ENCODE measurements at places on chromosomes 13 and 19.

- DNase-seq: no peak
These were observed 18.0 kb downstream of the VAV1 start for GRCh38 chr19:6790194-6791128.

DNA sequence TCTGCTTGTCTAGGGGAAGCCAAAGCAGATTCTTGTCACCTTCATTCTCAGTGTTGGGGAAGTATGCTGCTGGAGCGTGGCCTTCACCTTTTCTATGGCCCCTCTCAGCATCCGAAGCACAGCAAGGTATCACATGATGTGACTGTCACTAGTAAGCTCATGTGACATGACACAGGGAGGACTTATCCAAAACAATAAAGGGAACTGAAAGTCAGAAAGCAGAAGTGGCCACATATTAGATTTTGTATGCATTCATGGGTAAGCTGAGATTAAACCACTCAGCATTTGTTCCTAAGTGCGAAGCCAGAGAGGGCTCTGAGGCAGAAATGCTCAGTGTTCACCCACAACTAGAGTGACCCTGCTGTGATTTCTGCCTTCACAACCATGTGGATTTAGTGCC is 72.8 kb upstream of the PCDH8 start:
- DNase-seq: no peak

GRCh38 chr13:93289842-93290241 is 63.2 kb downstream of the GPC6 start:
- no peak for DNase-seq

- peak; percentile 64 for DNase-seq
These were observed 34.9 kb downstream of the PAK4 start for GRCh38 chr19:39160523-39160861.

- peak; percentile 77 for DNase-seq
These were observed 6.5 kb downstream of the NKPD1 start for GRCh38 chr19:45154064-45154827.

GRCh38 chr13:101817898-101818297 is 365.4 kb downstream of the ITGBL1 start:
- no peak for DNase-seq

- no peak for DNase-seq
These were observed 59.3 kb downstream of the PEPD start for GRCh38 chr19:33462112-33462791.

DNA sequence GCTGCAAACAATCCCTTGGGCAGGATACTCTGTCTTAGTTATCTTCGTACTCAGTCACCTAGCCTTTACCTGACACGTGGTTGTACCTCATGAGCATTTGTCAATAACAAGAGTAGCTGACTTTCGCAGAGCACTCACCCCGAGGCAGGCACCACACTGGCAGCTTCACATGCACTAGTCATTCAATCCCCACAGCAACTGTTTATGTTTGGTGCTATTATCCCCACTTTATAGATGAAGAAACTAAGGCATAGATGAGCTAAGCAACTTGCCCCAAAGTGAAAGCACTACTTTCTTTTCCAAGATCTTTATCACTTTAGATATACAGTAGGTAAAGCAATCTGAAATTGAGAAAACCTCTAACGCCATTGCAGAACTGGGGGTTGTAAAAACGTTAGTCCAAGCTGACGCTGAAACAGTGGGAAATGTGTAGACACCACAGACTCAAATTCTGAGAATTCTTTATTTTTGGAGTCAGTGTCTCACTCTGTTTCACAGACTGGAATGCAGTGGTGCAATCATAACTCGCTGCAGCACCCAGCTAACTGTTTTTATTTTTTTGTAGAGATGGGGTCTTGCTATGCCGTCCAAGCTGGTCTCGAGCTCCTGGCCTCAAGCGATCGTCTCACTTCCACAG is 446.0 kb downstream of the FOXO1 start:
- DNase-seq: peak; percentile 41

DNA sequence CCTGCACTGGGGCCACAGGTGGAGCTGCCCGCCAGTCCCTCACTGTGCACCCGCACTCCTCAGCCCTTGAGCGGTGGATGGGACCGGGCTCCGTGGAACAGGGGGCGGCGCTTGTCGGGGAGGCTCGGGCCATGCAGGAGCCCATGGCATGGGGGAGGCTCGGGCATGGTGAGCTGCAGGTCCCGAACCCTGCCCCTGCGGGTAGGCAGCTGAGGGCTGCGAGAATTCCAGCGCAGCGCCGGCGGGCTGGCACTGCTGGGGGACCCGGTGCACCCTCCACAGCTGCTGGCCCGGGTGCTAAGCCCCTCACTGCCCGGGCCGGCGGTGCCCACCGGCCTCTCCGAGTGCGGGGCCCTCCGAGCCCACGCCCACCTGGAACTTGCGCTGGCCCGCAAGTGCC is 877.5 kb upstream of the PCDH9 start:
- DNase-seq: no peak

- no peak for DNase-seq
These were observed 131.2 kb downstream of the IRS2 start for GRCh38 chr13:109655206-109655600.

GRCh38 chr13:33188093-33188882 is 97.3 kb downstream of the STARD13 start:
- peak; percentile 68 for DNase-seq

DNA sequence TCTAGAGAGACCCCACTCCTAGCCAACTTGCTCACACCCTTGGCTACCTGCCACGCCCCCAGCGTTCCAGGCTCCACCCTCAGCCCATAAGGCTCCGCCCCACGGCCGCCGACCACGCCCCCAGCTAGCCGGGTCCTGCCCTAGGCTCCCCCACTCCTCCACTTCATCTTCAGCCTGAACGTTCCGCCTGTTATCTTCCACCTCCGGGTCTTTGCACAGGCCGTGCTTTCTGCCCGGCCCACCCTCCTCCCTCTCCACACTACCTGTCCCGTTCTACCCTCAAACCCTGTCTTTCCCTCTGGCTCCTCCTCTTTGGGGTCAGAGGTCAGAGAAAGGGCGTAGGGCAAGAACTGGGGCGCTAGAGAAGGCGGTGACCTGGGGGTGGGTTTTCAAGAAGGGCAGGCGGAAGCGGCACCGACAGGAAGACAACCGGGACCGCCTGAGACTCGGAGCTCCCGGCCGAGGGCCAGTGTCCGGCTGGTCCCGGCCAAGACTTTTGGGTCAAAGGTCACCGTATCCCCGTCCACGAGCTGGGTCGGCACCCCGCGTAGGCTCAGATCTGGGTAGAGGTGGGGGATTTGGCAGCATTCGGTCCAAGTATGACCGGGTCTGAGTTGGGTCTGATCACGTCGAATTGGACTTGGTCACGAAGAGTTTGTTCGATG is 2.2 kb downstream of the PDE4C start:
- no peak for DNase-seq

DNA sequence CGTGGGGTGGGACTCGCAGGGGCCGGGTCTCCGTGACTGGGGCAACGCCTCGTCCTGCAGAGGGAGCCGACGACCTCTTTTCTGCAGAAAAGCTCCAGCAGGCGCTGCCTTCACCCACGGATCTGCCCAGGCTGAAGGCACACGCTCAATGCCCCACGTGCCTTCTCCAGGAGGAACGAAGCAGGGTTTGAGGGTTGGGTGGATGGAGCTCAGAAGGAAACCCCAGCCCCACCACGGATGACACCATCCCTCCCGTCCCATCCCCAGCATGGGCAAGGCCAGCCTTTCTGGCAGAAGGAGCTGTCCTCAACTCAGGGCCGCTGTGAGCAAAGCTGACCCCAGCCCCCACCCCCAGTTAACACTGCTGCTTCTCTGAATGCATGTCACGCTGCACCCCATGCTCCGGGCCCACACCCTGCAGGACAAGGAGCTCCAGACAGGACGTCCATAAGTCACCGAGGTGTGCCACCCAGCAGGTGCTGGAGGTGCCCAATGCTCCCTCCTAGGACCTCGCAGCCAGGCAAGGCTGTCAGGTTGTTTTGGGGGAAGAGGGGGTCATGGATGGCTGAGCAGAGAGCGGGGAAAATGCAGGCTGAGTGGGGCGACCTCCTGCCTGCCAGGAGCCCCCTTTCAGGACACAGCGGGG is 7.4 kb downstream of the C19orf25 start:
- DNase-seq: no peak

DNA sequence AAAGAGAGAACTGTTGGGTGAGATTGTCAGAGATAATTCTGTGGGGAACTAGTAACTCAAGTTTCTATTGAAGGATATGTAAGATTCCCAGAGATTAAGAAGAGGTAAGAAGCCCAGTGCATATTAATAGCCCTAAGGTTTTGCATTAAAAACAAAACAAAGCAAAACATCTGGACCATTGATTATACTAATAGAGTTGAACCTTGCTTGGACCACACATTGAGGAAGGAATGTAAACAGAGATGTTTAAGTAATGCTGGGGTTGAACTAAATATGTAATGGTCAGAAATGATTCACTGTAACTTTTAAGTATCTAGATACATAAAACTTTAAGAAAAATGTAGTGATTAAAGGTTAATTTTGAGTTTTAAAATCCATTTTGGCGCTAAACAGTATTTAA is 1770.0 kb downstream of the PCDH9 start:
- DNase-seq: peak; percentile 46

DNA sequence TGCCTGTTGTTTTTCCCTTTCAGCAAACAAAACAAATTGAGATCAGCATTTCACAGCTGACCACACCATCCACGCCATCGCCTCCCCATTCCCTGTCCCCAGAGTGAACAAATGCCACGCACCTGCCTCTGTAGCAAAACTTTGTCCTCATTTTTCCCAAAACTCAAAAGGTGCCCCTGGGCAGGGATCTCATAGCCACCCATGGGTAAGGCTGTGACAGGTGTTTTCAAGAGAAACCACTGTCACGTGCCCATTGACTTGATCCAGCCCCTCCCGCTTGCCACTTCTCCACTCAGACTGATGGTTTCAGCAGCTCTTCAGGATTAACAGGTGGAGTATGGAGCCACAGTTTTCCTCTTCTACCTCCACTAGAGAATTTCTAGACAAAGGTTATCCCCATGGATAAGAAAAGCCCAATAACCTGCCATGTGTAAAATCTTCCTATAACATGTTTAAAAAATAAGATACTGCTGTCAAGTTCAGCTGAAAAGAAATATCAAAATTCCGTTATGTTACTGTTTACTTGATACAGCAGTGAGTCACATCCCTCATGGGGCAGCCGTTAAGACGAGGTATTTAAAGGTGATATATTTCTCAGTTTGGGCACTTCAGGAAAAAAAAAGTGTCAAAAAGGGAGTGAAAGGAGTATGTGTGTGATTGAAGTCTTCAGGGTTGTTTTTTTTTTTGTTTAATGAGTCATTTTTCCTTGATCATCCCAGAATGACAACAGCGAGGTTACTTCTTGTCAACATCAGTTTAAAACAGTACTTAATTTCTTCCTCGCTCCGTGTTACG is 63.5 kb upstream of the GPR183 start:
- no peak for DNase-seq

GRCh38 chr13:95788100-95788463 is 111.1 kb downstream of the DNAJC3 start:
- no peak for DNase-seq

DNA sequence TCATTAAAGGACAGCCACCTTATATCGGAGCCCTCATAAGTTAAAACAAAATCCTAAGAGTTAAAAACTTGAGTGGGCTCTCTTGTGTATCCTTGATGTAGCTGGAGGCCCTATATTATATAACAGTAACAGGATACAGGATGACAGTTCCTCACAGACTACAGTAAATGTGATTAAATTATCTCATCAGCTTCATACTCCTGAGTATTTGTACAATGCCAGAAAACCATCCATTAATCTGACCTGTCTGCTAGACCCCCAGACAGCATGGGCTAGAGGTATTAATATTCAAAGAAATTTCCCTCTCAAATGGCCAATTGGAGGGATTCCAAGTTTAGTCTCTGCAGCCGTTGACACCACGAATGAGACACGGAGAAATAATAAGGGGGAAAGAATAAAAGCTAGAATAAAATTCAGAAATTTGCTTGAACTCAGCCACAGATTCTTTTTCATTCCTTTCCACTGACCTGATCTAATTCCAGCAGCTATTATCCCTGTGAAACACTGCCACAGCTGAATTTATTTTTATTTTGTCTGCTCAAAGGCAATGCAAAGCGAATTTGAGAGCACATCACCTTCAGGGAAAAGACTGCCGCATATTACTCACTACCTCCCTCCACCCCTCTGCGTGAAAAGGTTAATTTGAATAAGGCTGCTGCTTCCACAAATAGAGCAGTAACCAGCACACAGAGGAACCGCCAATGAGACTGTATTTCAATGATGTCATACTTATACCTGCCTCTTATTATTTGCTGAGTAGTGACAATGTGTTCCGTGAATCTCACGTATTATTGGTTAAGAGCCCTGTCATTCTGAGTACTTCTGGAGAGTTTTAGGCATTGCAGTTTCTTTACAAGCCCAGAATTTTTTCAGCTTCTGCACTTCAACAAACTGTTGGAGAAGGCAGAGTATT is 155.9 kb upstream of the KLF12 start:
- peak; percentile 77 for DNase-seq

DNA sequence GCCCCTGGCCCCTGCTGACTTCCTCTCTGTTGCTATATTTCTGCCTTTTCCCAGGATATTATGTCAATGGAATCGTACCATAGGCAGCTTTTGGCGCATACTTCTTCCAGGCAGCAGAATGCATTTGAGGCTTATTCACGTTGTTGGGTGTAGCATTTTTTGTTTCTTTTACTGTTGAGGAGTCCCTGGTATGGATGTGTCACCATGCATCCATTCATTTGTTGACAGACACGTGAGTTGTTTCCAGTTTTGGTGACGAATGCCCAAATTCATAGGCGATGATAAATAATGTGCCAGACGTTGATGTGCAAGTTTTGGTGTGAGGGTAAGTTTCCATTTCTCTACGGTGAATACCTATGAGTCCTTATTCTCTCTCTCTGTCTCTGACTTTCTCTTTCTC is 5.0 kb downstream of the NFILZ start:
- no peak for DNase-seq

All from fibroblast of lung (primary cell).